ENCODE measurements at places on chromosomes 3 and 15. TPM values are rescaled to one million over a fixed set of nuclear protein-coding genes. Genes with fewer than 3 reads are reported as not detected.

CORO2B gene
- 3.7 TPM for total RNA-seq

SAMMSON gene
- not detected for total RNA-seq

GRCh38 chr3:45657853-45658252, 31.3 kb upstream of the SACM1L start:
- no peak for DNase-seq

- no peak for DNase-seq
These were observed 69.2 kb downstream of the MAP2K5 start for GRCh38 chr15:67611370-67612369.

DNA sequence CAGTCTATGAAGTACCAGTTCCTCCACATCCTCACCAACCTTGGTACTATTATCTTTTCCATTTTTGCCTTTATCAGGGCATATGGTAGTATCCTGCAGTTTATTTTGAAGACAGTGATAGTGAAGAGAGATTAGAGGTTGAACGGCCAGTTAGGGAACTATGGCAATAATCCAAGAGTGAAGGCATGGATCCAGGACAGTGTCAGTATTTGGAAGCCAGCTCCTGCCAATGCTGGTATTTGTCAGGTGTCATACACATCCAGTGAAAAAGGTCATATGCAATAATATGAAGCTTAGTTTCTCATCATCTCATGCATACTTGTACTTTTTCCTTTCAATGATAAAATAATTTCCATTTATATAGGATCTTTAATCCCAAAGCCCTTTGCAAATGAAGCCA, 56.8 kb upstream of the KCNMB2 start:
- DNase-seq = no peak

DNA sequence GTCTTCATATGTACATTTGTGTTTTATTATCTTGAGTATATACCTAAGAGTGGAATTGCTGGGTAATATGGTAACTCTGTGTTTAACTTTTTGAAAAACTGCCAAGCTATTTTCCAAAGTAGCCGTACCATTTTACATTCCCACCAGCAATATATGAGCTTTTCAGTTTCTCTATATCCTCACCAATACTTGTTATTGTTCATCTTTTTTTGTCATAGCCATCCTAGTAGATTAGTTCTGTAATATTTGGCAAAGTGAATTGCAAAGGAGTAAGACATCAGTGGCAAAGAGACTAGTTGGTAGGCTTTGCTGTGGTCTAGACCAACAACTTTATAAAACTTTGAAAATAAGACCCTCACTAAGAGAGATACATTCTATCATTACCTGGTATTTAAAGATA, 21.4 kb downstream of the OXSR1 start:
- no peak for DNase-seq

GRCh38 chr15:69232765-69233164, 65.9 kb upstream of the PAQR5 start:
- DNase-seq = no peak

- DNase-seq = no peak
These were observed 6.4 kb upstream of the EXOG start for GRCh38 chr3:38489766-38490165.

DNA sequence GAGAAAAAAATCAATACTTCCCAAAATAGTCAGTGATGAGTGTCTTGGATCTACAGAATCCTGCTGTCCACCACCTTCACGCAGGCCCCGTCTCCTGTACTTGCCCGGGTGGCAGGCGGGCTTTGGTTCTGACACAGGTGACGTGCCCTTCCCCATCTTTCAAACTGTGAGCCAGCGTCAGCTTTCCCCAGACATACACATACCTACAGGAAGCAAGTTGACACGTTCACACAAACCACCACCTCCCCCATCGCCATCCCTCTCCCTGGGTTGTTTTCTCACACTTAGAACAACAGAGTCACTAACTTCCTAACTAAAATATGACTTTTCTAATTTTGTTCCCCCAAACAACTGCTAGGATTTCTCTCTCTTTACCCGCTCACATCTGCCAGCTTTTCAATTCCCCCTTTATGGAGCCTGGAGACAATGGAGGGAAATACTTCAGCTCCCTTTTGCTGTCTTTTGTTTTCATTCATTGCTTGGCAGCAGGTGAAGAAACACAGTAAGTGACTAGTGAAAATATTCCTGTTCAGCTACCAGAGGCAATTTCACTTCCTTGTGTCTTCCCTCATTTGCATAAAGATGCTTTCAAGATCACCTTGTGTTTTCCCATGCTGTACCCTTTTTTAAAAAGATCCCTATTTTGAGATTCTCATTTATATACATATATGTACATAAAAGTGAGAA, 248.3 kb downstream of the SLCO3A1 start:
- no peak for DNase-seq

- no peak for DNase-seq
These were observed 194.6 kb downstream of the THRB start for GRCh38 chr3:24299806-24300626.
